ENCODE measurements at places on chromosomes 1 and 21.

- no peak for DNase-seq
Measured at GRCh38 chr21:15309022-15309590, 244.3 kb upstream of the NRIP1 start.

DNA sequence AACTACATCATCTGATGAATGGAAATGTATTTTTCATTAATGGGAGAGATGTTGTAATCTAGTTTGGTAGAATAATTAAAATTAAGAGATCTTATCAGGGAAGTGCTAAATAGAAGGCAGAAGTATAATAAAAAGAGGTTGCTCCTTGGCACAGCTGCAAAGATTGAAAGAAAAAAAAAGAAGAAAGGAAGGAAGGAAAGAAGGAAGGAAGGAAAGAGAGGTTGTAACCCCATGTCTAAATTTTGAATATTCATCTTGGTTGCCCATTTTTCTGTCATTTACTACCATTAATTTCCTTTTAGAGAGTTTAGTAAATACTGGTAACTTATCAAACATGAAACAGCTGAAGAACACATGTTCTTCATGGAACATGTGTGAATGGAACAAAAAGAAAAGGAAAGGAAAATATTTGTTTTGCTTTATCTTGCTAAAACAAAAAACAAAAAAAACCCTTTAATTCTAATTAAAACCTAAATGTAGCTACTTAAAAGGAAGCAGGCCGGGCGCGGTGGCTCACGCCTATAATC lies 10.5 kb upstream of the MDM4 start:
- DNase-seq, result no peak

DNA sequence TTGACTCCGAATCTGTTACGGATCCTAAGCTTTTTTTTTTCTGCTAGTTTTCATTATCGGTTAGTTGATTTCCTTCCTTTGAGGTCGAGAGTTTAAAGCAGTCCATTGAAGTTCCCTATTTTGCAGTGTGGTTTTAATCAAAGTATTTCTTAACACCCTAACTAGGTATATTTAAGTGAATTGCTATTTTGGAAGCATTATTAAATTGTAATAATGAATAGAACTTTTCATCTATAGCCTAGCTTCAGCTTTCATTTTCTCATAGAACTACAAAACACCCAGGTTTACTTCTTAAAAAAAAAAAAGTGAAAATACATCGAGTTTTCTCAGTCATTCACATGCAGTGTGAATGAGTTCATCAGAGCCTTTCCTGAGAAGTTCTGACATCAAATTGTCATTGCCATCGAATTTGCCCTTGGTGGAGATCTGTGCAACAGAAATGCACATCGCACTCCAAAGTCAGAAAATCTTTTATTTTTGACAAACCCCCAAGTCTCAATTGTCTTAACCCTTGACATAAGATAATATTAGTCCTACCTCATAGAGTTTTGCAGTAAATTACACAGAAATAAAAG lies 1.1 kb upstream of the LBR start:
- DNase-seq, result no peak

GRCh38 chr1:178031856-178032320 lies 62.0 kb upstream of the RASAL2 start:
- DNase-seq, result no peak

- DNase-seq, result no peak
Measured at GRCh38 chr1:212232090-212232489, 53.1 kb upstream of the PPP2R5A start.

GRCh38 chr1:229948438-229948837 lies 118.6 kb upstream of the GALNT2 start:
- no peak for DNase-seq

GRCh38 chr1:9858293-9859035 lies 34.7 kb upstream of the CLSTN1 start:
- DNase-seq, result no peak

- no peak for DNase-seq
Measured at GRCh38 chr1:107668762-107669161, 296.2 kb downstream of the VAV3 start.

DNA sequence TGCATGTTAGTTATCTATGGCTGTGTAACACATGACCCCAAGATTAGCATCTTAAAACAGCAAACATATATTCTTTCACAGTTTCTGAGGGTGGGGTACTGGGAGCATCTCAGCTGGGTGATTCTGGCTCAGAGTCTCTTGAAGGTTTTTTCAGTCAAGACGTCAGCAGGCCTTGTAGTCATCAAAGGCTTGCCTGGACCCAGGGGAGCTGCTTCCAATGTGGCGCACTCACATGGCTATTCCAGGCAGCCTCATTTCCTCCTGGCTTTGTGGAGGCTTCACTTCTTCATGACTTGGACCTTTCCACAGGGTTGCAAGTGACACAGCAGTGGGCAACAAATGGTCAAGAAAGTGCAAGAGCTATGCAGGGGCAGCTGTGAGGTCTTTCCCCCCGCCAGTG lies 114.7 kb downstream of the ACTL8 start:
- no peak for DNase-seq

GRCh38 chr1:22025368-22026155 lies 24.1 kb downstream of the CELA3A start:
- peak; percentile 92 for DNase-seq

- DNase-seq, result no peak
Measured at GRCh38 chr1:167774710-167775109, 52.9 kb downstream of the MPZL1 start.

GRCh38 chr1:179929955-179930798 lies 24.4 kb upstream of the CEP350 start:
- no peak for DNase-seq

- no peak for DNase-seq
Measured at GRCh38 chr21:20040768-20041167, 957.4 kb upstream of the NCAM2 start.

GRCh38 chr1:12052997-12053686 lies 10.0 kb upstream of the TNFRSF8 start:
- no peak for DNase-seq

DNA sequence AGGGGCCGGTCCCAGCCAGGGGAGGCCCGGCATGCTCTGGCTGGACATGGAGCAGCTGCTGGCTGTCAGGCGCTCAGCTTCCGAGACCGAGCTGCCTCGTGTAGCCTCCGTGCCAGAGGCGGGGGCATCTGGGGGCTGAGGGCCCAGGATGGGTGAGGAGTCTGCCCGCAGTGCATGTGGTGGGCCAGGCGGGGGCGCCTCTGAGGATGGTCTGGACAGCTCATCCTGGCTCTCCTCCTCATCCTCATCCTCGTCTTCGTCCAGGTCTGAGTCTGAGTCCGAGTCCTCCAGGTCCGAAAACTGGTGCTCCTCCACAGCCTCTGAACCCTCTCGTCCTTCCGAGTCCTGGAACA lies 28.9 kb upstream of the EDN2 start:
- DNase-seq, result no peak

DNA sequence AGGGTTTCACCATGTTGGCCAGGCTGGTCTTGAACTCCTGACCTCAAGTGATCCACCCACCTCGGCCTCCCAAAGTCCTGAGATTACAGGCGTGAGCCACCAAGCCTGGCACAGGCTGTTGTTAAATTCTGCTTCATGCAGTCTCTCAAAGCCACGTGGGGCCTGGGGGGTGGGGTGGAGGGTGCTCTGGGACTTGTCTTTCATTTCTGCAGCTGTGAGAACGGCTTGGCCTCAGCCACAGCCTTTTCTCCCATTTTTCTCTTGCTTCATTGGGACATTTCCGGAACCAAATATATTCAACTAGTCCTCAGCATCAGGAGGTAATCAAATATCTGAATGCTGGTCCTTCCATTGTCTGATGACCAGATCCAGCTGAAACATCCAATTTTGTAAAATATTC lies 27.6 kb upstream of the KCNE2 start:
- DNase-seq, result no peak

DNA sequence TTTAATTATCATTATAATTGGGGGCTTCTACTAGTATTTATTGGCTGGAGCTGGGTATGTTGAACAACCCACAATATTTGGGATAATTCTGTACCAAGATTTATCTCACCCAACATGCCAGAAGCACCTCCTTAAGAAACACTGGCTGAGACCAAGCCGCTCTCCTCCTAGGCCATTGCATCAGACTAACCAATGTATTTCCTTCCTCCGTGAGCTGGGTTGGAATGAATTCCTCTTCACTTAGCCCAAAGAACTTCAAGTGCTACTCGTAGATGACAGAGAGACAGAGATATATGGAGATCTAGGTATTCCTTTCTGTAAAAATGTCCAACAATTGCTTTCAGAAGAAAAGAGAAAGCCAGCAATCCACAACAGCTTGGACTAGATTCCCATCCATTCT lies 87.2 kb upstream of the ETS2 start:
- no peak for DNase-seq

GRCh38 chr1:17597651-17598050 lies 58.2 kb downstream of the ARHGEF10L start:
- no peak for DNase-seq

DNA sequence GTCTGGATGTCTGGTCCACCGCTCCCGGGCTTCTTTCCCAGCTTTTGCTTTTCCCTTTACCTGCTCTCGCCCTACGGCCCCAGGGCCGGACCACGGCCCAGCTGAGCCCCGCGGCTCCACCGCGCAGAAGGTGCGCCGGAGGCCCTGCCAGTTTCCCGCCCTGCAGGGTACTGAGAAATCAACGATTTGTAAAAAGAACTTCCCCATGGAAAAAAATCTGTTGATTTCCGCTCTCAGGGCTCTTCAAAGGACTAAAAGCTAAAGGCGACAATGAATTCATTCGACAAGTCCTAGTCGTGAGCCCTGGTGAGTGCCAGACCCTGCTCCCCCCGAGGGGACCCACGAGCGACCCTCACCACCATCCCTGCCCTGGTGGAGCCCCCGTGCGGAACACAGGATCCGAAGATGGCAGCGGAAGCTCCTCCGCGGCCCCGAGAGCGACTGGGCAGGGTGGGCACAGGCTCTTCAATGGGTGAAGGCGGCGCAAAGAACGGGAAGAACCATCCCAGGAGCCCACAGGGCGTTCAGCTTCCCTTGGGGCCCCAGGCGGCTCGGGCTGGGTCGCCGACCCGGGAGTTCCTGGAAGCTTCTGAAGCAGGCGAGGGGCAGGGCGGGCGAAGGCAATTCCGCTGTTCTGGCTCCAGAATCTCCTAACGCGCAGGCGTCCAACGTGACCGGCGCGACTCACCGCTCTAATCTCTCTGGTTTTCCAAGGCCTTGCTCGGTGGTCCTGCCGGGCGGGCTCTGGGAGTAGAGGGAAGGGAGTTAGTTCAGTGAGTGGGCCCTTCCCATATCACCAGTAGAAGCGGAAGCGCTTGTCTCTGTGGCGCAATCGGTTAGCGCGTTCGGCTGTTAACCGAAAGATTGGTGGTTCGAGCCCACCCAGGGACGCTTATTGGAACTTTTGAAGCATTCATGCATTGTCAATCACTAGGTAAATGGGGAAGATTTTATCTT lies 6.6 kb upstream of the RNU1-2 start:
- DNase-seq, result peak; percentile 42

All from stimulated activated CD4-positive, alpha-beta T cell treated with anti-CD3 and anti-CD28 coated beads, Interleukin-4, amount 100 ng/mL, for 4 hours (primary cell).